ENCODE measurements at places on chromosomes 12 and 14. TPM values are rescaled to one million over a fixed set of nuclear protein-coding genes. Genes with fewer than 3 reads are reported as not detected.

GRCh38 chr12:110733089-110733715 lies 9.5 kb downstream of the PPP1CC start:
- H3K36me3 ChIP-seq: peaks cover 74% of the 10 kb centered on the region
- DNase-seq: no peak
- no peaks in the 10 kb centered on the region for H3K27me3 ChIP-seq
- no peak overlapping the region for H3K4me3 ChIP-seq
- H3K27ac ChIP-seq: peak overlapping the region; percentile 17
- peaks cover 100% of the 10 kb centered on the region for H3K4me1 ChIP-seq

DNA sequence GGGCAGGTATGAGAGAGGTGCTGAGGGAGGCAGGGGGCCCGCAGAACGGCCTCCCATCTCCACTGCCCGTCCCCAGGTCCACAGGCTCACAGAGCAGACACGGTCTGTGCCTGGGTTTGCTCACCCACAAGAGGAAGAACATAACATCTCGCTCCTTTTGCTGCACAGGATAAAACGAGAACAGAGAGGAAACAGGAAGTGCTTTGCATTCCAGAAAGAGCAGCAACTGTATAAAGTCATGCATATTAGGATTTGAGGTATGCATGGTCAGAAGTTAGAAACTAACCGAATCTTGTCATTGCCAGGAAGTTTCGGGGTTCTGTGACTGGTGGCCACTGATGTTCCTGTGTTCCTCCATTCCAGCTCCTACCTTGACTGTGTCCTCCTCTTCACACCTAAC lies 25.0 kb downstream of the NTF3 start:
- peaks cover 12% of the 10 kb centered on the region for H3K4me1 ChIP-seq
- H3K4me3 ChIP-seq: no peak overlapping the region
- H3K27me3 ChIP-seq: no peaks in the 10 kb centered on the region
- DNase-seq: no peak
- no peaks in the 10 kb centered on the region for H3K36me3 ChIP-seq

- H3K4me3 ChIP-seq: no peak overlapping the region
- peaks cover 13% of the 10 kb centered on the region for H3K27me3 ChIP-seq
- DNase-seq: no peak
Observed at GRCh38 chr12:107325075-107325608, 231.8 kb upstream of the CRY1 start.

DNA sequence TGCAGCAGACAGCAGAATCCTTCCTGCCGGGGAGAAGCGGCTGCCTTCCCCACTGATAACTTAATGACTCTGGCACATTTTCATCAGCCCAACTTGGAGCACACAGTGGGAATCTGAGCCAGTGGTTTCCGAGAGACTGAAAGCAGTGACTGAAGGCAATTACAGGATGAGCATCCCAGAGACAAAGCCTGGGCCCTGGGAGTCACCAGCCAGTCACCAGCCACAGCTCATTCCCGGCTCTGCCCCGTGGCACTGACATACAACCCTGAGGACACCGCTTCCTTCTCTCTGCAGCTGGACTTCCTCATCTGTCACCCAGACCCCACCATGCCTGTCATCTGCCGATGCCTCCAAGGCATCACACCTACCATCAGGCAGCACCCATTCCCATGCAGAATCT lies 192.3 kb downstream of the DPF3 start:
- H3K4me1 ChIP-seq: peaks cover 4% of the 10 kb centered on the region
- no peak overlapping the region for H3K27ac ChIP-seq
- H3K27me3 ChIP-seq: no peaks in the 10 kb centered on the region
- no peak for DNase-seq
- H3K4me3 ChIP-seq: no peak overlapping the region

DNA sequence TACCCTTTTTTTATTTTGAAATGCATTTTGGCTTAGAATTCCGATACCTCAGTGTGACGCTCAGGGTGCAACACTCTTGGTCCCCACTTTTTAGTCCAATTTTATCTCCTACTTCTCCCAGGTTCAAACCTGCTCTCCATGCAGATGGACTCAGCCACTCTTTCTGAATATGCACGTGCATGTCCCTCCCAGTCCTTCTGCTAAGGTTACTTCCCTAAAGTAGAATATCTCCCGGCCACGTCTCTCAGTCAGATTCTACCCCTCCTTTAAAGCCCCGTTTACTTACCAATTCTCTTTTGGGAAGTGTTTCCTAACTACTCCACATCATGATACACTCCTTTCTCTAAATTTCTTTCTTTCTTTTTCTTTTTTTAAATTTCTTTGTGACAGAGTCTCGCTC lies 15.5 kb upstream of the PARP11 start:
- H3K4me1 ChIP-seq: peaks cover 8% of the 10 kb centered on the region
- no peak for DNase-seq
- H3K27me3 ChIP-seq: no peaks in the 10 kb centered on the region
- H3K27ac ChIP-seq: no peak overlapping the region
- no peak overlapping the region for H3K4me3 ChIP-seq

Gene OS9
- 227 TPM for total RNA-seq

Gene ENDOU
- not detected for total RNA-seq

DNA sequence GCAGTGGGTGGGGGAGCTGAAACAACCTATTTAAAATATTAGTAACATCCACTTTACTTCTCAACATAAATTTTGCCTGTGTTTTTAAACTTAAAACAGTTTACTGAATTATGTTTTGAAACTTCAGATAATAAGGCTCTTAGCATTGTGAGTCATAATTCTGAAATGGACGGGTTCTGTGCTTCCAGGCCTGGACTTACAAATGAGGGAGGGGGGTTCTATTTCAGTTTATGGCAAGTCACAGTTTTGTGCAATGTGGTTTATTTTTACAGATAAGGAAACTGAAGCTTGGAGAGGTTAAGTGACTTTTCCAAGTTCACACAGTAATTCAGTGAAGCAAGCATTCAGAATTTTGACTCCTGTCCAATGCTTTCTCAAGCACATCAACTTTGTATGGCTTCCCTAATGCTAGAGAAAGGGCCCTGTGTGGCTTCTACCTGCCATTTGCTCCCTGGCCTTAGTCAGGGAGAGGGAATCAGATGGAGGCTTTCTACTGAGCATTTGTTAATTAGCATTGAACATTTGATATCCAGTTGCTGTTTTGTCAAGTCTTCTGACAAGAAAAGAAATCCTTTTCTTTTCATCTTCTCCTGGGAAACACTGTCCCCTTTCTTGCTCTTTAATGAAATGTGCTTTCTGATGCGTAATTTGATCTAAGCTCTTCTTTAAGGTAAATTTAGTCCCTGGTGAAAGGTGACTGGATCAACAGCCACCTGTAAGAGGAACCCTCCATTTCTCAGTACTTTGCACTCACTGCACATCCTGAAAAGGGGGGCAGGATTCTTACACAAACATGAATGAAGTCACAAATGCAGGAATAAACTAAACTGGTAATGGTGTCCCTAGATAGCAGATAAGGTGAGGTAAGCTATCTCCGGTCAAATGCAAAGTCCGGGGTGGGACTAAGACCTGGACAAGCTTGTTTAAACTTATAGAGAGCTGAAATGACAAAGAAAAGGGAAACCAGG lies 2.5 kb upstream of the SALL2 start:
- H3K27me3 ChIP-seq: no peaks in the 10 kb centered on the region
- H3K27ac ChIP-seq: no peak overlapping the region
- DNase-seq: no peak
- peaks cover 14% of the 10 kb centered on the region for H3K4me1 ChIP-seq

- no peaks in the 10 kb centered on the region for H3K36me3 ChIP-seq
- peak overlapping the region; percentile 99 for H3K27ac ChIP-seq
- no peak overlapping the region for H3K4me3 ChIP-seq
- no peak for DNase-seq
- H3K4me1 ChIP-seq: peaks cover 83% of the 10 kb centered on the region
Observed at GRCh38 chr12:121630791-121631355, 4.5 kb downstream of the ORAI1 start.

GRCh38 chr12:51951843-51952722 lies 584 bp downstream of the ACVR1B start:
- peak; percentile 81 for DNase-seq
- H3K36me3 ChIP-seq: no peaks in the 10 kb centered on the region
- peaks cover 45% of the 10 kb centered on the region for H3K4me1 ChIP-seq
- H3K27ac ChIP-seq: peak overlapping the region; percentile 87
- peak overlapping the region; percentile 59 for H3K4me3 ChIP-seq
- no peaks in the 10 kb centered on the region for H3K27me3 ChIP-seq

Gene PAH
- not detected for total RNA-seq

GRCh38 chr12:72135021-72135301 lies 137.2 kb upstream of the TRHDE start:
- no peak overlapping the region for H3K27ac ChIP-seq
- no peaks in the 10 kb centered on the region for H3K4me1 ChIP-seq
- H3K27me3 ChIP-seq: no peaks in the 10 kb centered on the region
- no peak overlapping the region for H3K4me3 ChIP-seq
